Activated T-helper 2 cell treated with anti-CD3 and anti-CD28 coated beads, Interferon-gamma antibody, Interleukin-2, Interleukin-4, amounts not matched to agents 10 μg/mL and 5 μg/mL and 100 μg/mL, durations not matched to agents 14 hours and 24 hours and 36 hours (primary cell): ENCODE measurements at places on chromosomes 7 and 10.
A peak's percentile ranks its signal among the peaks of the same experiment; 100 is the strongest.

GRCh38 chr7:47506382-47507339 is 75.2 kb downstream of the TNS3 start:
- H3K27ac ChIP-seq, result no peak overlapping the region
- no peaks in the 10 kb centered on the region for H3K27me3 ChIP-seq
- H3K4me3 ChIP-seq, result no peak overlapping the region

- H3K27me3 ChIP-seq, result peaks cover 4% of the 10 kb centered on the region
- no peak for DNase-seq
- no peak overlapping the region for H3K4me3 ChIP-seq
- no peak overlapping the region for H3K27ac ChIP-seq
Measured at GRCh38 chr10:119723624-119724023, 2.2 kb upstream of the INPP5F start.

DNA sequence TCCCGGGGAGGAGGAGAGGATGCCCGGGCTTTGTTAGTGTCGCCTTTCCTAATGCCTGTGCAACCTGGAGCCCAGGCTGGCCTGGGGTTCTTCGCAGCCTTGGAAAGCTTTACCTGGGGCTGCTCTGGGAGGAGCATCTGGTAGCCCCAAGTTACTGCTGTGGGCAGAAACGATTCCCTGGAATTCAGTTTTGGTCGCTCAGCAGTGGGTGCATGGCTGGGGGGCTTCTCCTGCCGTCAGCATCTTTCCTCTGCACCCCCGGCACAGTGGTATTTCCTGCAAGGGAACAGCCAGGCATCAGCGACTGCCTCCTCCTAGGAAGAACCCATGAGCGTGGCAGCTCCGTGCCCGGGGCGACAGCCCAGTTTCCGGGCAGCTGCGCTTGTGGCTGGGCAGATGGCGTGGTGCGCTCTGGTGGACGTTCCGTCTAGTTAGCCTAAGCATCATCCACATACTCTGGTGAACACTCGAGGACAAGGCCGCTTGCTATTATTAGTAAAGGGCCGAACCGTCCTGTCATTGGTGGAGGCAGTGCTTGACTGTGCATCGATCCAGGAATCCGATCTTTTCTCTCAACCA is 107.0 kb upstream of the BTBD16 start:
- no peaks in the 10 kb centered on the region for H3K4me1 ChIP-seq
- no peak overlapping the region for H3K27ac ChIP-seq
- no peak overlapping the region for H3K4me3 ChIP-seq
- peaks cover 51% of the 10 kb centered on the region for H3K27me3 ChIP-seq
- no peaks in the 10 kb centered on the region for H3K36me3 ChIP-seq
- DNase-seq, result no peak

GRCh38 chr7:87148332-87148955 is 3.8 kb upstream of the DMTF1 start:
- DNase-seq, result no peak
- H3K36me3 ChIP-seq, result peaks cover 4% of the 10 kb centered on the region
- no peaks in the 10 kb centered on the region for H3K27me3 ChIP-seq
- H3K4me3 ChIP-seq, result no peak overlapping the region

DNA sequence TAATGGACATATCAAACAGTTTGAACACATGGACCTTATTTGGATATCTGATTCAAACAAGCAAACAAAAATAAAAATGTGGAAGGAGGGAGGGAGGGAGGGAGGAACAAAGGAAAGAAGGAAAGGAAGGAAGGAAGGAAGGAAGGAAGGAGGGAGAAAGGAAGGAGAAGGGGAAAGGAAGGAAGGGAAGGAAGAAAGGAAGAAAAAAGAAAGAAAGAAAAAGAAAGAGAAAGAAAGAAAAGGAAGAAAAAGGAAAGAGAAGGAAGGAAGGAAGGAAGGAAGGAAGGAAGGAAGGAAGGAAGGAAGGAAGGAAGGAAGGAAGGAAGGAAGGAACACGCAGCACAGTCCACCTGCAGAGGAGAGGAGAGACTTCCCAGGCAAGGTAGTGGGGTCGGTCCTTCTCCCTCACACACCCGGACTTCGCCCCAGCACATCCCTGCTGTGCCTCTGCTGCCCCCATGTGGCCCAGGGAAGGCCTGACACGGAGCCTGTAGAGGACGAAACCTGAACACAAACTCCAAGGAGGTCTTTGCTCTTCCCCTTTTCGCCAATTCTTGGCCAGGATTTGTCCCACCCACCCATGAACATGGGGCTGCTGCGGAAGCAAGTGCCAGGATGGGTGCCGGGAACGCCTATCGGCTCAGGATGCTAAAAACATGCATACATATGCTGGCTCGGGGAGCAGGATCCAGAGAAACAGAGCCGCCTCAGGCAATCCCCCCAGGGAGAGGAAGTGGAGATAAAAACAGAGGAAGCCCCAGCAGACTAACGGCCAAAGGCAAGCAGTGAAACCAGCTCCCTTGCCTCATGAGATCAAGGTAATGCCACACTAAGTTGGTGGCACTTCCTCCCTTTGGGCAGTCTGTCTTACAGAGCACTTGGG is 52.3 kb upstream of the DGKI start:
- H3K27ac ChIP-seq, result peak overlapping the region; percentile 64
- peaks cover 30% of the 10 kb centered on the region for H3K4me1 ChIP-seq
- peak; percentile 59 for DNase-seq

GRCh38 chr7:120774481-120774880 is 83.5 kb downstream of the TSPAN12 start:
- DNase-seq, result no peak
- no peaks in the 10 kb centered on the region for H3K27me3 ChIP-seq
- H3K4me3 ChIP-seq, result no peak overlapping the region
- no peaks in the 10 kb centered on the region for H3K4me1 ChIP-seq
- no peak overlapping the region for H3K27ac ChIP-seq
- H3K36me3 ChIP-seq, result no peaks in the 10 kb centered on the region

- peaks cover 26% of the 10 kb centered on the region for H3K4me1 ChIP-seq
- no peaks in the 10 kb centered on the region for H3K27me3 ChIP-seq
- H3K4me3 ChIP-seq, result no peak overlapping the region
- H3K27ac ChIP-seq, result no peak overlapping the region
- H3K36me3 ChIP-seq, result peaks cover 6% of the 10 kb centered on the region
Measured at GRCh38 chr10:68598978-68599770, 39.0 kb downstream of the TET1 start.

DNA sequence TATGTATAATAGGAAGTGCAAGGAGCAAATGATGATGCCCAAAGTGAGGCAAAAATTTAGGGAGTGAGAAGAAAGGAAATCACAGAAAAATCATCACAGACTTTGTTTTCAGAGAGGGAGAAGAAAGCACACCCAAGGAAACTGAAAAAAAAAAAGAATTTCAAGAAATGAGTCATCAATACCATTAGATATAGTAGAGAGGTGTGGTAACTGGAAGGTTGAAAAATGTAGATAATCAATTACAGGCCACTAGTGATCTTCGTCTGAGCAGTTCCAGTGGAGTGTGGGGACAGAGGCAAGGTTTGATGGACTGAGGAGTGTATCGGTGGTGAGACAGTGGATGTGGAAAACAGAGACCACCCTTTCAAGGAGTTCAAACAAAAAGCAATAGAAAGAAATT is 31.7 kb downstream of the ASB4 start:
- peaks cover 35% of the 10 kb centered on the region for H3K27me3 ChIP-seq
- no peaks in the 10 kb centered on the region for H3K4me1 ChIP-seq
- no peak overlapping the region for H3K4me3 ChIP-seq
- H3K36me3 ChIP-seq, result no peaks in the 10 kb centered on the region
- no peak overlapping the region for H3K27ac ChIP-seq
- DNase-seq, result no peak

DNA sequence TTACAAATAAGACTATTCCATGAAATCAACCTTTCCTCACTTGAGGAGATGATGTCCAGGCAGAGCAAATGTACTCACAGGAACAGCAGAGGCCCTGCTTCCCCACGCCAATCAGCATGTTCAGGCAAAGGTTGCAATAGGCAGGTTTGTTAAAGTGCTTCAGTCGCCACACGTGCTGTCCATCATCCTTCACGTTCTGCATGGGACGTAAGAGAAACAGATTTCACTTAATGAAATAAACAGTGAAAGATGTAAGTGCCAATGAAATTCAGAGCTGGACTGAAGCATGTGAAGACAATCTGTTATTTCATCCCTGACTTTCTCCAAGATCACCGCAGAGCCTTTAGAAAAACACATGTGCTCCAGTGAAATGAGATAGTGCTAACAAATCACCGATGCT is 217.4 kb downstream of the DGKB start:
- DNase-seq, result no peak
- no peak overlapping the region for H3K4me3 ChIP-seq
- no peaks in the 10 kb centered on the region for H3K36me3 ChIP-seq
- H3K27ac ChIP-seq, result no peak overlapping the region
- no peaks in the 10 kb centered on the region for H3K4me1 ChIP-seq
- H3K27me3 ChIP-seq, result no peaks in the 10 kb centered on the region

DNA sequence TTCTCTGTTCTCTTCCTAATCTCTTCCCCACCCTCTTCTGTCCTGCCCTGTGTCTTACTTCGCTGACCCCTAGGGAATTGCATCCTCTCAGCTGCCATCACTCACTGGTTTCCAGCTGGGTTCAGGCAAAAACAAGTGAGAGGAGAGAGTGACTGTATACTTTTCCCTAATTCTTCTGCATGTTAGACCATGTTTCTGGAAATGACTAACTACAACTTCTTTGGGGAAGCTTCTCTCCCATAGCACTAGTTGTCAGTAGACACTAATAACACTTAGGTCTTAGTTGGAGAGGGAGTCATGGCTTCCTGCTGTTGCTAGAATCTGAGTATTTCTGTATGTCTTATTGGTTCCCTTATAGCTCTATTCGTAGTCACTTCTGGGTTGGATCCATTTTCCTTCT is 299.0 kb upstream of the FZD1 start:
- DNase-seq, result no peak
- H3K27ac ChIP-seq, result no peak overlapping the region
- no peaks in the 10 kb centered on the region for H3K36me3 ChIP-seq
- H3K27me3 ChIP-seq, result no peaks in the 10 kb centered on the region
- H3K4me1 ChIP-seq, result no peaks in the 10 kb centered on the region

GRCh38 chr10:49762566-49762877 is 399 bp upstream of the OGDHL start:
- no peaks in the 10 kb centered on the region for H3K4me1 ChIP-seq
- DNase-seq, result no peak
- H3K27me3 ChIP-seq, result peaks cover 14% of the 10 kb centered on the region

DNA sequence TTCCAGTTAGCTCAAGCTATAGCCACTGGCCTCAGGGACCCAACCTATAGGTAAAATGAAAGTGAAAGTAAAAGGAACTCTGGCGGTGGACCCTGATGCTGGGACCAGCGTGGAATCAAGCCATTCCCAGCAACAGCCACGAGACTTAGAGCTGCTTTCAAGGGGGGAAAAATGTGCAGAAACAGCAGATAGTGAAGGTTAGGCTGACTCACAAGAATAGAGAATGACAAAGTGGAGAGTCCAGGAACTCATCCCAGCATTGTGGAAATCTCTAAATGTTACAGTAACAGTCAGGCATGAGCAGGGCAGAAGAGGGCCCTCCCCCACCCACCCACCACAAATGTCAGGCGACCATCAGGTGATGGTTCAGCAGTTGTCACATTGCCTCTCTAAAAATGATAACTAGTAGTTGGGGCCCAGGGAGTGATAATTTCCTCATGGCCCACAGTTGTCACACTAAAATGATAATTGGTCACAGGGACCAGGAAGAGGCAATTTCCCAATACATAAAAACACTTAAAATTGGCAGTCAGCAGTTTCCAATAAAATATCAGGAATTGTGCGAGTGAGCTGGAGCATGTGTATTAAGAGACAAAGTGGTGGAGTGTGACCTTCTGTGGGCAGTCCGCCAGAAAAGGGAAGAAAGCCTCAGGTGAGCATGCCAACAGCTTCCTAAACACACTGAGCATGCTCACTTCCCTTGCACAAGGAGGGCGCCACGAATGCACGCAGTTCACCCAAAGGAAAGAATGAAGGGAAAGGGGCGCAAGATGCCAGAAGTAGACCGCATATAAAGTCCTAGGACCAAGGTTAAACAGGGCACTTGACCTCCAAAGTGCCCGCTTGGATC is 129.8 kb upstream of the PPP1R3A start:
- H3K4me1 ChIP-seq, result peaks cover 7% of the 10 kb centered on the region
- DNase-seq, result no peak
- peak overlapping the region; percentile 57 for H3K27ac ChIP-seq
- H3K36me3 ChIP-seq, result no peaks in the 10 kb centered on the region
- H3K4me3 ChIP-seq, result peak overlapping the region; percentile 43
- H3K27me3 ChIP-seq, result no peaks in the 10 kb centered on the region

DNA sequence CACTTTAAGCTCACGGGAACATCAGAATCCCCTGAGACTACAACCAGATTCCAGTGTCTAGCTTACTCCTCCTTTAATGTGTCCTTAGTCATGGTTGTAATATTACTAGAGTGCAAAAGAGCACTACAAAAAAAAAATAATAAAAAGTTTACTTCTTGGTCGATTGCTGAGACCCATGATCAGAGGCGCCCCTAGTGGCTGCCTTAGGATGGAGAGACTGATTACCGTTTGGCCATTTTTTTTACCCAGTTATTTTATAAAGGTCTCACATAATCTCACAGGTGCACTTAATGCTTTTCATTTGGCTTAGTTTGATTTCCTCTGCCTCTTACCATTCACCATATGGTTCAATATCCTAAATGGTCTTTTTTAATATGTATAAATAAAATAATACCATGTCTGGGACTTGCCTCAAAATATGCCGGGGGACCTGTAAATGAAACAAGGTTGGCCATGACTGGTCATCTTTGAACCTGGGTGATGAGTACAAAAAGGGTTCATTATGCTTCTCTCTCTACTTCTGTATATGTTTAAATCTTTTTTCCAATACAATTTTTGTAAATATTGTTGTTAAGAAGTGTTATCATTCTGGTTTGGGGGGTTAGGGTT is 331.5 kb upstream of the NFE2L3 start:
- no peaks in the 10 kb centered on the region for H3K36me3 ChIP-seq
- H3K4me1 ChIP-seq, result no peaks in the 10 kb centered on the region
- H3K4me3 ChIP-seq, result no peak overlapping the region
- H3K27ac ChIP-seq, result no peak overlapping the region

DNA sequence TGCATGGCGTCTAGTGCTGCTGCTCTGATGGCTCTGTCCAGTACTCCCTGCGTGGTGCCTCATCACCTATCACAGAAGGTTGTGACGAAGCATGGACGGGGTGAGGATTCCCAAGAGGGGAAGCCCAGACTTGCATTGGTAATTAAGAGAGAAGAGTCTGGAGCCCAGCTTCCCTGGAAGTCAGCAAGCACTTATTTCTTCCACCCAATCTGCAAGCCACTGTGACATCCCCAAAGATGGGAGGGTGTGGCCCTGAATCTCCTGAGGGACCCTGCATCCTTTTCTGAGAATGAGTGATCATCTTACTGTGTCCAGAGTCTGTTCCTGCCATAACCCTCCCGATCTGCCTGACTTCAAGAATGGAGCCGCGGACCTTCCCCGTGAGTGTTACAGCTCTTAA is 166.7 kb downstream of the PTPN20 start:
- no peak overlapping the region for H3K4me3 ChIP-seq
- no peaks in the 10 kb centered on the region for H3K36me3 ChIP-seq
- H3K27me3 ChIP-seq, result peaks cover 11% of the 10 kb centered on the region
- no peak for DNase-seq
- H3K4me1 ChIP-seq, result peaks cover 30% of the 10 kb centered on the region

GRCh38 chr10:33723181-33723580 is 388.7 kb upstream of the NRP1 start:
- no peak overlapping the region for H3K4me3 ChIP-seq
- no peaks in the 10 kb centered on the region for H3K27me3 ChIP-seq
- H3K4me1 ChIP-seq, result no peaks in the 10 kb centered on the region
- DNase-seq, result no peak
- H3K36me3 ChIP-seq, result no peaks in the 10 kb centered on the region

GRCh38 chr10:4686644-4686996 is 139.4 kb upstream of the AKR1E2 start:
- peaks cover 15% of the 10 kb centered on the region for H3K4me1 ChIP-seq
- no peaks in the 10 kb centered on the region for H3K27me3 ChIP-seq
- H3K4me3 ChIP-seq, result no peak overlapping the region
- no peak for DNase-seq

GRCh38 chr7:132609906-132610520 is 33.7 kb upstream of the PLXNA4 start:
- no peak for DNase-seq
- H3K4me3 ChIP-seq, result no peak overlapping the region
- H3K27ac ChIP-seq, result no peak overlapping the region
